ENCODE measurements at places on chromosomes 12 and 14.

- DNase-seq: peak; percentile 4
Observed at GRCh38 chr12:40325349-40325960, 100.7 kb downstream of the LRRK2 start.

DNA sequence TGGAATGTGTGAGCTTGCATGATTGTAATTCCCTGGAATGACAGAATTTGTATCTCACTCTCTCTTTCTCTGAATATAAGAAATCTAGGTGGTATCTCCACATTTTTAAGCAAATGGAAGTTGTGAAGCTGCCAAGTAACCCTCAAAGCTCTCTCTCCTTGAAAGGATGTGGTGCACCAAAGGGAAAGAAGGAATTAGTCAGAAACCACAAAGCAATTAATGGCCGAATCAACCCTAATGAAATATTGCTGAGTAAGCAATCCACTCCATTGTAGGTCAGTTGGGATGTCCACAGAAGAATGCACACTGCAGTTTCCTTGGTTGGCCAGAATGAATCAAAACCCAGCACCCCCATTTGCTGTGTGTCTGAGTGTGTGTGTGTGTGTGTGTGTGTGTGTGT lies 153.5 kb downstream of the KCNA5 start:
- no peak for DNase-seq

GRCh38 chr14:104932676-104933631 lies 8.3 kb downstream of the PLD4 start:
- peak; percentile 85 for DNase-seq

GRCh38 chr14:98070536-98070935 lies 1201.5 kb downstream of the BCL11B start:
- DNase-seq: no peak

DNA sequence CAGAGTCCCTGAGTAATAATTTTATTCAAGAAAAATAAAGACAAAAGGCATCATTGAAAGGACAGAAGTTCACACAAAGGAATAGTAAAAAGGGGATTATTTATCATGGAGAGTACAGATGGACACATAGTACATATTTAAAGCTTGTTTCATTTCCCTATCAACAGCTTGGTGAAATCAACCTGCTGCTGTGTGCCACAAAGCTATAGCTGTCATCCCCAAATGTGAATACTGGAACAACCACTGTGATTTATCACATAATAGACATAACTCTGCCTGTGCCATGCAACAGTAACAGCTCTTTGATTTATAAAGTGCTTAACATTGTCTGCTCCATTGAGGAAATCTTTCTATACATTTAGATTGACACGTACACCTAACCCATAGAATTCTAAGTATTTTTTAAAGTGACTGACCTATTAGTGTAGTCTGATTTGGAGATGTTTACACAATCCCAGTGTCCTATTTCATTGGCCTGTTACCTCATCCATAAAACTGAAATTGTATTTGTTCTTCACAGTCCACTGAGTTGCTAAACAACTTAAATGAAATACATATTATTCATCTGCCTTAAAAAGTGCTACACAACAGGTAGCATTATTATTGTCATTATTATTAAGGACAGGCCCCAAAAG lies 3.3 kb downstream of the NEMF start:
- DNase-seq: no peak

Measured in inflammatory macrophage (primary cell).